ENCODE measurements at places on chromosomes 1 and 21. TPM values are rescaled to one million over a fixed set of nuclear protein-coding genes. Genes with fewer than 3 reads are reported as not detected.

DNA sequence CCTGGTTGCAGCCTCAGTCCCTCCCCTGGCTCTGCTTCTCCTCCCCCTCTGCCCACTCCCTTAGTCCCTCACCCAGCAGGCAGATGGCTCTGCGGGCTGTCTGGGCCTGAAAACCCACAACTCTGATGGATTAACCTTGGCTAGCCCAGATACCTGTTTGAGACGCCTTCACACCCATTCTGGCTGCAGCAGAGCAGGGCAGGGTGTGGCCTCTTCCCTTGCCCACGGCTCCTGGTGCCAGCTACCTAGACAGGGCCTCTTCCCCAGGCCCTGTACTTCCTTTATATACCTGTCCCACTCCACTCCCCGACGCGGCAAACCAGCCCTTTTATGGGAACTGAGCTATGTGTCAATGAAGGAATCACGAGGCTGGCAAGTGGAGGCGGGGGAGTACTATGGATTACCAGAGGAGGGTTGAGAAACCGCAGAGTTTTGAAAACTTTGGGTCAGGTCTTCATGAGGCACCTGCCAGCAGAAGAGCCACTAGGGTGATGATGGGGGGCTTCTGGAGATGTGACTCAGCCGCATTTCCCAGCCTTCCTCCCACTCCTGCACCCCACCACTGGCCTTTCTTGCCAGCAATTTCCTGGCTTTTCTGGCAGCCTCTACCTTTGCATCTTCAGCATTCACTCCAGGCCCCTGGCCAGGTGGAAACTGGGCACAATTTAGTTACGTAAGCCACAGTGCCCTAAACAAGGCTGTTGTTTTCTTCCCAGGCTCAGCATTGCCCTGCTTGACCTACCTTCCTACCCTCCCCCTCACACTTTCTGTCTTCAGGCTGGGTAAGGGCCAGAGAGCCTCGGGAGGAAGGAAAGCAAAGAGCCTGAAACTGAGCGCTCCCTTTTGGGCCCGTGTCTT lies at the start of gene CHI3L1:
CHI3L1 (minus strand) TSS at position 259 of the 858 bp plus-strand sequence; CDS start at position 178, 81 bp downstream.
- DNase-seq, result no peak

- DNase-seq, result no peak
These were observed 129.6 kb downstream of the RYR2 start for GRCh38 chr1:237171454-237172117.

The AJAP1 gene
- 3.5 TPM for total RNA-seq

DNA sequence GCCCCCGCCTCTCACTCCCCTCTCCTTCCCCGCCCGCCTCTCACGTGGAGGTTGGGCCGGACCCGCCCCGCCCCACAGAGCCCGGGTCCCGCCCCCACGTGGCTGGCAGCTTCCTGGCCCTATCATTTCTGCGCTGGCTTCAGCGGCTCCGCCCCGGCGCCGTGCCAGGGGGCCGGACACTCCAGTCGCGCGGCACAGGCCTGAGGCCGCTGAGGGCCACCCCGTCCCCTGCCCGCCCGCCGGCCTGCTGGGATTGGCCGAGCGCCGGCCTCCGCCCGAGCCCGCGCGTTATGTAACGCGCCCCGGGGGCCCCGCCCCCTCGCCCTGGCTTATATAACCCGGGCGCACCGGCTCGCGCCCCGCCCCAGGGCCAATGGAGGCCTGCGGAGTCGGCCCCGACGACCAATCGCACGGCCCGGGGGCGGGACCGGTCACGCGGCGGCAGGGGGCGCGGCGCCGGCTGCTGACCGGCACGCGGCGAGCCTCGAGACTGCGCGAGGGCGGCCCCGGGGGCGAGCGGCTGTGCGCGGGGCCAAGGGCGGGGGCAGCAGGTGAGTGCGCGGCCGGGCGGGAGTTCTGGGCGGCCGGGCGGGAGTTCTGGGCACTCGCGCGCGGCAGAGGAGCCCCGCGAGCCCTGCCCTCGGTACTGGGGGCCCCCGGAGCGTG lies at the start of gene PER3:
PER3 (plus strand) TSS at position 466 of the 666 bp plus-strand sequence. CDS start 587 bp downstream, outside the sequence.
- peak; percentile 93 for DNase-seq

- DNase-seq, result no peak
These were observed 14.1 kb downstream of the ZBTB18 start for GRCh38 chr1:244065063-244065793.

- DNase-seq, result no peak
These were observed 93.5 kb upstream of the CAMK1G start for GRCh38 chr1:209490013-209490412.

DNA sequence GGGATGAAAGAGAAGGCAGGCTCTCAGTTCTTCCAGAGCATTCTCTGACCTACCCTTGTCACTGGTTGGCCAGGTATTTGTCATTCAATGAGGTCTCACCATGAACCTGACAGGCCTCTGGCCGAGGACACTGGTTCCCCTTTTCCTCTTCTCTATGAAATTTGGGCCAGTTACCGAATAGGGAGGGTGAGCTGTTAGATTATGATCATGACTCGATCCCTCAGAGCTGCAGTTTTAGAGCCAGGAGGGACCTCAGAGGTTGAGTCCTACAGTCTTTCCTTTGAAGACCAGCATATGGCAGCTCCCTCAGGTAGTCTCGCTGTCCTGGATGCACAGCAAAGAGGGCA lies 29.5 kb upstream of the CLSTN1 start:
- DNase-seq, result no peak
